ENCODE measurements at places on chromosomes 2 and 18.

DNA sequence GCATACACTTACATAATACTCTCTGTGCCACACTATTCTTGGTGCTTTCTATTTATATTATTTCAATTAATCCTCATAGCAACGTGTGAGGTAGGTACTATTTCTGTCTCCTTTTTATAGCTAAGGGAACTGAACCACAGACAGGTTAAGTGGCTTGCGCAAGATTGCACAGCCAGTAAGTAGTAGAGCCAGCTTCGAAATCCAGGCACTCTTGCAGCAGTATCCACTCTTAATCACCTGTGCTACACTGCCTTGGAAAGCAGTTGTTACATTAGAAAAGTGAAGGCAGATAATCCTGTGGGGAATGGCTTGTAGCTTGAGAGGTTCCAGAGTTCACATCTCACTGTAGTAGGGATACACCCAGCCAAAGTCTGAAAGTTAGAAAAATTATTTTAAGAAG, 198.3 kb downstream of the LDLRAD4 start:
- DNase-seq, result no peak

- no peak for DNase-seq
Observed at GRCh38 chr2:199310771-199311585, 146.8 kb downstream of the SATB2 start.

GRCh38 chr18:73261923-73262322, 394.1 kb upstream of the NETO1 start:
- no peak for DNase-seq

- no peak for DNase-seq
Observed at GRCh38 chr2:203949228-203949627, 12.7 kb downstream of the ICOS start.

DNA sequence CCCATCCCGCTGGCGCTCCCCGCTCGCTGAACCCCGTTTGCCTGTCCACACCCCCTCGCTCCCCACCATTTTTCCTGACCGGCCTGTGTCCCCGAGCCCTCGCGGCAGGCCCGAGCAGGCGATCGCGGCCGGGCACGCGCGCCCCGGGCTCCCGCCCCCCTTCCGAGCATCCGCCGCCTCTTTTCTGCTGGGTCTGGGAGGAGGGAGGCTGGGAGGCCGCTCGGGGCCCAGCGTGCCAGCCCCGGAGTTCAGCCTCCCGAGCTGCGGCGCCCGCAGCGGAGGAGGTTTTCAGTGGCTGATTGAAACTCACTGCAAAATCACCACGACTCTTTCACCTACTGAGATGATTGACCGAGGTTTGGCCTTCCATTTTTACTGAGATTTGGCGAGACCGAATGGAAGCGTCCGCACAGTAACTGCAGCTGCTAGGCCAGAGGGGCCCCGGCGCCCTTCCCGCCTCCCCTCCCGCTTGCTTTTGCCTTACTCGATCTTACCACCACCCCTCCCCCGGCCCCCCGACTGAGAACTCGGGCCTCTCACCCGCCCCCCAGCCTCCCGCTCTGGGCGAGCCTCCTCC, 4.8 kb downstream of the SOX11 start:
- DNase-seq, result no peak

GRCh38 chr2:218871345-218872302, 9.0 kb upstream of the WNT10A start:
- DNase-seq, result no peak

- DNase-seq, result no peak
Observed at GRCh38 chr2:22110244-22110651, 986.5 kb downstream of the TDRD15 start.

DNA sequence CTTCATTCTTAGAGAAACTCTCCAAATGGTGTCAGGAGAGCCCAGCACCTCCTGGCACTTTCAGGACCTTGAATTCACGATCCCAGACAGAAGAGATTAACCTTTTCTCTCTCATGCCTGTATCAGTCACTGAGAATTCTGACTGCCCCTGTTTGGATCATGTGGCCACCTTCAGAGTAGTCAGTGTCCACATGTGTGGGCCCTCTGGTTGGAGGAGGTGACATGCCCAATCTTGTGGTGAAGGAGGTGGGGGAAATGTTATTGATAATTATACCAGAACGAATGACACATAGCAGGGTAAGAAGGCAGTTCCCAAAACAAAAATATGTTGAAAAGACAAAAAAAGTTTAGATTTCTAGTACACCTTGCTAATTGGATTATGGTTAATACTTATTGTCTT, 31.7 kb downstream of the UBXN4 start:
- DNase-seq, result no peak
